Small intestine (tissue), 16 donors: ENCODE measurements at places on chromosomes 5 and 9. TPM values are rescaled to one million over a fixed set of nuclear protein-coding genes. Genes with fewer than 3 reads are reported as not detected.

GRCh38 chr5:166712447-166713185 lies 1578.8 kb upstream of the WWC1 start:
- H3K27me3 ChIP-seq: peaks cover 2% of the 10 kb centered on the region
- DNase-seq: no peak
- H3K27ac ChIP-seq: no peak overlapping the region
- H3K4me1 ChIP-seq: no peaks in the 10 kb centered on the region

DNA sequence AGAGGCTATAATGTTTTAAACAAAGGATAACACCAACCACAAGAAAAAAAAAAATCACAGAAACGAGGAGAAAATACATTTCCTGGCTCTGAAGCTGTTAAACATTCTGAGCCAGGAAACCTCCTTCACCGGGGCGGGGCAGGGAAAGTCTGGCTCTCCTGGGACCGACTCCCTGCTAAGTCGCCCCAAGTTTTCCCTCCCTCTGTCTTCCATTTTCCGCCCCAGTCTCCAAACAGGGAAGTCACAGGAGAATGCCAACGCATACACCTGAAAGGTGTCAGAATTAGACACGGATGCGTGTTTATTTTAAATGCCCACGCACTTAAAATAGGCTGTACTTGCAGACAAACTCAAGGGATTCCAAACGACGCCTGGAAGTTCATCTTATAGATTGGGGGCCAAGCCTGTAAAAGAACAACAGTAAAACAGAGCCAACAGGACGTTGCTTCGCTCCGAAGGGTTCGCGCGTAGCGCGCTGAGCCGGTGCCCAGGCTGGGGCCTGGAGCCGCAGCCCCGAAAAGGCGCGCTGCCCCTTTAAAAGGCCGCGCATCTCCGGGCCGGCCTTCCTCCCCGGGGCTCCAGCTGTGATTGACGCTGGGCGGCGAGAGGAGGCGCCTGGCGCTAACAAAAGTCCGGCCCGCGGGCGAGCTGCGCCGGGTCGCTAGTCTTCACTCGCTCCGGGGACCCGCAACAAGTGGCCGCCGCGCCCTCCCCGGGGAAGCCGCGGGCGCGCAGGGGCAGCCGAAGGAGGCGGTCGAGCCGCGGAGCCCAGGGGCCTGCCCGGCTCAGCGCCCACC lies at the start of gene FBXL7:
TSS of gene FBXL7 (plus strand) at position 653 of the 797 bp plus-strand sequence.
- no peak for DNase-seq
- peak within 1 kb of the TSS; percentile 37 for H3K4me3 ChIP-seq
- peaks cover 6% of the 10 kb centered on the region for H3K27me3 ChIP-seq
- peak within 1 kb of the TSS; percentile 85 for H3K27ac ChIP-seq
- H3K4me1 ChIP-seq: no peaks in the 10 kb centered on the region

- no peak for DNase-seq
- no peak overlapping the region for H3K4me3 ChIP-seq
- H3K36me3 ChIP-seq: no peaks in the 10 kb centered on the region
- H3K4me1 ChIP-seq: no peaks in the 10 kb centered on the region
These were observed 108.7 kb upstream of the SHB start for GRCh38 chr9:38177680-38178079.

DNA sequence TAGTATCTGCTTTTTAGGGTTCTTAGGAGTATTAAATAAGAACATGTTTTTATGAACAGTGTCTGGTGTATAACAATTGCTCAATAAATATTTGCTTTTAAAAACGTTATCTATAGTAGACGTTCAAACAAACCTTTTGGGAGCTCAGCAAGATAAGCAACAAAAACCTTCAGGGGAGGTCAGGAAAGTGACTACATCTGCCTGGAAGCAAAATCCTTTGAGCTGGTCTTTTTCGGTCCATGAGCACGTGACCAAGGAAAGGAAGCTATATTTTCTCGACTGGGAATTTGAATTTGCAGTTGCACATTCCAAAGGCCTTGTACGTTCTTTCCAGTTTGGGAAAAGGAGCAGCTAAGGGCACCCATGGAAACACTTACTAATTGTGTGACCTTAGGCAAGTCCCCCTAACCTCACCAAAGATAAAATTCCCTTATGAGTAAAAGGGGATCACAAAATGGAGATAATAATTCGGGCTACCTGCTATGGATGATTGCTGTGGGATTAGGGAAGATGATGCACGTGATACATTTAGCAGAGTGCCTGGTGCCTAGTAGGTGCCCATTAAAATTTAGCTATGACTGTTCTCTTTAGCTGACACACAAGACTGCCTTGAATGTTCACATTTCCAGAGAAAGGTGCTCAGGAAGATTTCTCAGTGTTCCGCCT lies 45.4 kb downstream of the PTTG1 start:
- peak overlapping the region; percentile 30 for H3K27ac ChIP-seq
- no peaks in the 10 kb centered on the region for H3K36me3 ChIP-seq
- peaks cover 33% of the 10 kb centered on the region for H3K4me1 ChIP-seq
- H3K27me3 ChIP-seq: no peaks in the 10 kb centered on the region
- no peak overlapping the region for H3K4me3 ChIP-seq

DNA sequence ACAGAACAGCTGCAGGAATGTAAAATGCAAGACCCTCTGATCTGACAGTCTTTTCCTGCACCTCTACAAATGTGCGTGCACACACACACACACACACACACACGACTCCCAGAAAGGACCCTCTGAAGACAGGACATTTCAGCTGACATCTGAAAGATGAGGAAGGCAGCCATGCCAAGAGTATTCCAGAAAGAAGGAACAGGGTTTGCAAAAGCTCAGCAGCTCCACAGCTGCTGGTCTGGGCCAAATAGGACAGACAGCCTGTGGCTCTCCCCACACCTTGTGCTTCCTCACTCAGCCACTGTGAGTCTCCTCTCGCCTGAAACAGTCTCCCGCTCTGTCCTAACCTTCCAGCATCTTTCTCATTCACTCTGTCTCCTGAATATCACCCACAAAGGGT lies 189.0 kb downstream of the PALM2AKAP2 start:
- H3K4me1 ChIP-seq: no peaks in the 10 kb centered on the region
- H3K4me3 ChIP-seq: no peak overlapping the region
- H3K36me3 ChIP-seq: no peaks in the 10 kb centered on the region
- no peaks in the 10 kb centered on the region for H3K27me3 ChIP-seq
- DNase-seq: peak; percentile 18

DNA sequence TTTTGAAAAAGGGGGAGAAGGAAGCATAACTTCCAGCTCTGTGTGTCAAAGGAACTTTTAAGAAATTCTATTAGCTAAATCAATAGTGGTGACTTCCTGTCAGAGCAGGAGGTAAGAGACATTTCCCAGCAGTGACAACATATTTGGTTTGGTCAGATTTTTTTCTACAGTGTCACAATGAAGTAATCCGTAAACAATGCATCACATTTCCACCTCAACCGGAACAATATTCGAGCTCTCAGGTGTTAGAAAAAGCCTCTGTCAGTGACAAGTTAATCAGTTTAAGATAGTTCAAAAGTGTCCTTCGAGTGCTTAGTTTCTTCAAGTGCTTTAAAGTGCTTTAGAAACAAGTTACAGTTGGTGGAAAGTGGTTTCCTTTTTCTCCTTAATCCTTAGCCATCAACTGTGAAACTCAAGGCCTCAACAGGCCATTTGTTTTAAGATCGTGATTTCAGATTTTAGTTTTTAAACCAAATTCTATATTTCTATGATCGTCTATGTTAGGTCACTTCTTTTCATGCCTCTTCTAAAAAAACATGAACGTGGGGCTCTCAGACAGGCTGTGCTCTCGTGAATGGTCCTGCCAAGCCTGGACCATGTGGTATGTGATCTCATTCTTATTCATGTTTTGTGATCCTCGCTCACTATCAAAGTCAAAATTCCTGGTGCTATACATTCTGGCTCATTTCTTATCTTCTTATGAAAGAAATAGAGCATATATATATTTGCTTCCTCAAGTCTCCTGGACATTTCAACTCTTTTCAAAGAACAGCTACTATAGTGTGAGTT lies 181.9 kb upstream of the HMHB1 start:
- no peak overlapping the region for H3K4me3 ChIP-seq
- H3K27ac ChIP-seq: no peak overlapping the region
- no peaks in the 10 kb centered on the region for H3K36me3 ChIP-seq
- no peaks in the 10 kb centered on the region for H3K27me3 ChIP-seq
- H3K4me1 ChIP-seq: no peaks in the 10 kb centered on the region

DNA sequence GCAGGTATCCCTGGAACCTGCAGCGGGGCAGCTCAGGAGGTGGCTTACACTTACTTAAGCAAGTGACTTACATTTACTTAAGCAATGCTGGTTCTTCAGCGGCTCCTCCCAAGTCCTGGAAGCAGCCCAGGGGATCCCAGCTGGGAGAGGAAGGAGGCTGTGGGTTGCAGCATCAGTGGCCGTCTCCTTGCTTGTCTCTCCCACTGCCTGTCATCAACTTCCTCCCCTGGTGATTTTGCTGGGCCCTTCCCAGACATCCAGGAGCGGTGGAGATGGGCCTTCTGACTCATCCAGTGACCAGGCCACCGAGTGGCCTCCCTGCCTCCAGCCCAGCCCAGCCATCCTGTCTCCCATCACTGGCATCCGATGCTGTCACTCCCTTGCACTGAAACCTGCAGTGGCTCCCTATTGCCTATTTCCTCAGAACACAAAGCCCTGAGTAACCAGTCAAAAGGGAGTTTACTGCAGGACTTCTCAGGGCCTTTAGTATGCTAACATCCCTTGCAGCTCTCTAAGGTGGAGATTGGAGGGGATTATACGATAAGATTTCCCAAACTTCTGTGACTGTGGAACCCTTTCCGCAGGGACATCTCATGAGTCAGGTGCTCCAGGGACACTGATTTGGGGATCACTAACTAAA lies 155.9 kb upstream of the PHYKPL start:
- no peaks in the 10 kb centered on the region for H3K27me3 ChIP-seq
- no peak overlapping the region for H3K27ac ChIP-seq
- DNase-seq: no peak
- H3K4me1 ChIP-seq: no peaks in the 10 kb centered on the region

GRCh38 chr5:111935835-111936234 lies 178.8 kb upstream of the NREP start:
- peak overlapping the region; percentile 34 for H3K27ac ChIP-seq
- no peaks in the 10 kb centered on the region for H3K4me1 ChIP-seq
- DNase-seq: no peak
- H3K27me3 ChIP-seq: no peaks in the 10 kb centered on the region
- no peaks in the 10 kb centered on the region for H3K36me3 ChIP-seq

- no peaks in the 10 kb centered on the region for H3K27me3 ChIP-seq
- no peaks in the 10 kb centered on the region for H3K4me1 ChIP-seq
- no peak for DNase-seq
- no peak overlapping the region for H3K4me3 ChIP-seq
- no peaks in the 10 kb centered on the region for H3K36me3 ChIP-seq
- no peak overlapping the region for H3K27ac ChIP-seq
These were observed 62.4 kb downstream of the DMRT1 start for GRCh38 chr9:903886-904285.

DNA sequence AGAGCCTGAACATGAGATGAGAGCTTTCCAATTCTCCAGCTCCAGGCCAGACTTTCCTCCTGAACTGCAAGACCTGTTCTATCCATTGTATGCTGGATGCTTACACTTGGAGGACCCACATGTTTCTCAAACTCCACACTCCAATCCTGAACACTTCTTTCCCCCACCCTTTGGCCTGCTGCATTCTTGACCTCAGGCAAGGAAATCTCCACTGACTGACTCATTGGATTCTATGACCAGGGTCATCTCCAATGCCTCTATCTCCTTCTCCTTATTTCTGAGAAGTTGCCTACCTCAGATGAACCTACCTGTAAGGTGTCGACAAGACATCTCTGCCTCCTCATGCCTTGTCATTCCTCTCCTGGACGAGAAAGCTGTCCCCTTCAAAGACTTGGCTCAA lies 153.6 kb downstream of the CRB2 start:
- no peaks in the 10 kb centered on the region for H3K36me3 ChIP-seq
- no peak overlapping the region for H3K4me3 ChIP-seq
- no peak overlapping the region for H3K27ac ChIP-seq
- no peaks in the 10 kb centered on the region for H3K4me1 ChIP-seq

DNA sequence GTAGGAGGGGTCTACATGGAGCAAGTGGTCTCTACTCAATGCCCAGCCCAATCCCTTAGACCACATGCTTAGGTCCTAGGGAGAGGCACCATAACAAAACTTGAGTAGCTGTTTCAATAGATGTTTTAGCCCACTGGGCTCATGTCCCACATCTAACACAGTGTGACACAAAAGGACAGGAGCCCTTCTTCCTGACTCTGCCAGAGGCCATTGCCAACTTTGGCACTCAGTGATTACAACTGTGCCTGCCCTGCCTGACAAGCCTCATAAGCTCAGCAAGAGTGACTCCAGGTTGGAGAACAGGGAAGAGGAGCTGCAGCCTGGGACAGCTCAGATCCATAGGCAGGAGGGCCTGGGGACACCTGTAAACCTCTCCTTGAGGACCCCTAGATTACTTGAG lies 230.8 kb downstream of the ENC1 start:
- H3K36me3 ChIP-seq: no peaks in the 10 kb centered on the region
- no peak overlapping the region for H3K27ac ChIP-seq
- no peak overlapping the region for H3K4me3 ChIP-seq
- H3K4me1 ChIP-seq: peaks cover 4% of the 10 kb centered on the region
- DNase-seq: no peak
- no peaks in the 10 kb centered on the region for H3K27me3 ChIP-seq

DNA sequence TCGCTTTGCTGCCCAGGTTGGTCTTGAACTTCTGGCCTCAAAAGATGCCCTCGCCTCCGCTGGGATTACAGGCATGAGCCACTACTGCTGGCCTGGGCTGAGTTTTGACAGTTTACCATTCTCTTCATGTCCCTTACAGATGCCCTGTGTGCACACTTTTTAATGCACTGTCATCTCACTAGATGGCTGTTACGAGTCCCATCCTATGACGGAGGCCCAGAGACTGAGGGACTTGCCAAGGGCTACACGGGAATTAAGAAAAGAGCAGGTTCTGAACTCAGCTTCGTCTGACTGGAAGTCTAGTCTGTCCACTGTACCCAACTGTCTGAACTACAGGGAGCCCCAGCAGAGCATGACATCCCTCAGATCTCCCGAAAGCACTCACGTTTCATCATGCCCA lies 63.9 kb downstream of the ARHGEF37 start:
- no peaks in the 10 kb centered on the region for H3K36me3 ChIP-seq
- DNase-seq: no peak
- no peaks in the 10 kb centered on the region for H3K27me3 ChIP-seq

DNA sequence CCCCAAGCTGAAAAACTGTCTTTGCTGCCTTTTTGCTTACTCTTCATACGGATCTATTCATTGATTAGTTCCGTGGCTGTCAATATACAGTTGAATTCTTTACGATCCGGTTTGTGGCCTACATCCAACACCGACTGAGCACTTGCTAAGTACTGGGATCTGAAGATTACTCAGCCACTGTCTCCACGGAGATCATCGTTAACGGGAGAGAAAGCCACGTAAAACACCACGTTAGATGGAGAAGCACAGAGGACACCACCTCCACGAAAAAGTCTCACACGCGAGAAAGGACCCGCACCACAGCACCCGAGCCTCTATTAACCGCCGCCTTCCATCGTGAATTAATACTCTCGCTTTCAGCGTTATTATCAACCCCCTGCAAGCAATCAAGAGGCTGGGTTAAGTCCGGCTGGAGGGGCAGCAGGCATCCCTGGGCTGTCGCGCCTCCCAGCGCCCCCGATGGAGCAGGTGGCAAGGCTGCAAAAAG lies 650 bp downstream of the ELP1 start:
- H3K4me3 ChIP-seq: peak overlapping the region; percentile 86
- no peaks in the 10 kb centered on the region for H3K27me3 ChIP-seq
- peak overlapping the region; percentile 98 for H3K27ac ChIP-seq

BTNL8 gene
- 104 TPM for polyA plus RNA-seq

TMOD1 gene
- polyA plus RNA-seq: 9.9 TPM

SOHLH1 gene
- not detected for polyA plus RNA-seq

ANKRD34B gene
- not detected for polyA plus RNA-seq

MPDZ gene
- polyA plus RNA-seq: 0.67 TPM

ZNF608 gene
- polyA plus RNA-seq: 13.7 TPM

ANXA2R gene
- 4.1 TPM for polyA plus RNA-seq

TRAF2 gene
- polyA plus RNA-seq: 14.3 TPM

TLX3 gene
- 0.04 TPM for polyA plus RNA-seq
